ENCODE measurements at places on chromosomes 6 and 20.

DNA sequence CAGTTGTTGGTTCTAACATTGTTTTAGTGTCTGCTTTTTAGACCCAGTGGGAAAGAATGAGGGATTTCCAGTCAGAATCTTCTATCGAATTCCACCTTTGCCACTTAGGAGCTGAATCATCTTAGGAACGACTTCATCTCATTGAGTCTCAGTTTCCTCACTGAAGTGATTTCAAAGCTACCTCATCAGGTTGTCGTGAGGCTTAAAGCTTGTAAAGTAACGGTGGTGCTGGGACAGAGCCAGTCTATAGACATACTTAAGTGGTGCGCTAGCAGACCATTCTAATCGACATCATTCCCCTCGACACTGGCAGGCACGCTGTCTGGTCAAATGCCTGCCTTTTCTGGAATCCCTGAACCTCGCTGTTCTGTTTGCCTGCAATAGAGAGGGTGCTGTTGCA, 55.5 kb downstream of the TMEM170B start:
- DNase-seq = no peak

DNA sequence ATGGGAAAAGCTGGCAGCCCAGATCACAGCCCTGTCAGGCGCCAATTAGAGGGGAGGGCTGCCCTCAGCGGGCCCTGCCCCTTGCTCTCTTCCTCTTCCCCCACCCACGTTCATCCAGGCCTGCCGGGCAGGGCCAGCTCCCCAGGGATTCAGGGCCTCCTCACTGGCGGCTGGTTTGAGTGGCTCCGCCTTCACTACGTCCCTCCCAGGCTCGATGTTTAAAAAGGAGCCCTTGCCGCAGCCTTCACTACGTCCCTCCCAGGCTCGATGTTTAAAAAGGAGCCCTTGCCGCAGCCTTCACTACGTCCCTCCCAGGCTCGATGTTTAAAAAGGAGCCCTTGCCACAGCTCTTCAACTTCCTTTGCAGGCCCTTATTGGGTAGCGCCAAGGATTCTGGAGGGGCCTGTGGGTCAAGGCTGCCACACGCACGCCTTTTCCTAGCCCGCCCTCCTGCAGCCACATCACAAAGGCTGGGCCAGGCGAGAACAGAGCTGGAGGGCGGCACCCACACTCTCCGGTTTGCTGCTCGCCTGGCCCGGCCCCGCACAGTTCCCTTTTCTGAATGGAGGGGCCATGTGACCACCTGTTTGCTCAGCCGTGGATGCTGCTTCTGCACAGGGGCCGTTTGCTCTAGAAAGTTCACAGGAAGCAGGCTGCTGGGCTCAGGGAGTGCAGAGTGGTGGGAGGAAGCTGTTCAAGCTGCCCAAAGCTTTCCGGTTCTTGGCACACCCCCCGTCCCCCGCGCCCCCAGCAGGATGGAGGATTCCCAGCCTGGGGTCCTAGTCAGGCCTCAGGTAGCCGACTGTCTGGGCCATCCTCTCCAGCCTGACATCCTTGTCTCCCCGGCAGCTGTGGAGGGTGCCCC, 1.6 kb downstream of the SLC17A9 start:
- DNase-seq = no peak

DNA sequence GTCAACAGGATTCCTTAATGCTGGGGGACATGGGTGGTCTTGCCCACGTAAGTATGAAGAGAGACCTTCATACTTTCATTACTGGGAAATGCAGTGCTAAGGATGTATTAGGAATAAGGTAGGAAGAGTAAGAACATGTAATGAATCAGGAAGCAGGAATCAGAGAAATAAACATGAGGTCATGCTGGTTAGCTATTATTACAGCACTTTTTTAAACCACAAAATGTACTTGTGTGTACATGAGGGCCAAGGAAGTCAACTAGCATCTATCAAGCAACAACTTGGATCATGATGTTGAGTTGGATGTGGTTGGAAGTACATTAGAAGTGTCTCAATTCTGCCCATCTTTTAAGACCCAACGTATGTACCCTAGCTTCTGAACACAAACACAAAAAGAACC, 63.5 kb upstream of the E2F3 start:
- DNase-seq = no peak

DNA sequence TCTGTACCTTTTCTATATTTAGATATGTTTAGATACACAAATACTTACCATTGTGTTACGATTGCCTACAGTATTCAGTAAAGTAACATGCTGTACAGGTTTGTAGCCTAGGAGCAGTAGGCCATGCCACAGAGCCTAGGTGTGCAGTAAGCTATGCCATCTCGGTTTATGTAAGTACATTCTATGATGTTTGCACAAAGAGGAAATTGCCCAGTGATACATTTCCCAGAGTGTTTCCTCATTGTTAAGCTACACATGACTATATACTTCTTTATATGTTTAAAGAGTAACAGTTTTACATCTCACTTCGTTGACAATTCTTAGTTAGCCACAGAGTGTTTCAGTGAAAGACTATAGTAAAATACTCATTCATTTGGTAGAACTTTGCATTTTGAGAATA, 51.5 kb downstream of the SLC35F1 start:
- DNase-seq = no peak

GRCh38 chr20:48234951-48235350, 449.7 kb upstream of the SULF2 start:
- DNase-seq = no peak

GRCh38 chr6:83068616-83069015, 1.1 kb downstream of the DOP1A start:
- no peak for DNase-seq

DNA sequence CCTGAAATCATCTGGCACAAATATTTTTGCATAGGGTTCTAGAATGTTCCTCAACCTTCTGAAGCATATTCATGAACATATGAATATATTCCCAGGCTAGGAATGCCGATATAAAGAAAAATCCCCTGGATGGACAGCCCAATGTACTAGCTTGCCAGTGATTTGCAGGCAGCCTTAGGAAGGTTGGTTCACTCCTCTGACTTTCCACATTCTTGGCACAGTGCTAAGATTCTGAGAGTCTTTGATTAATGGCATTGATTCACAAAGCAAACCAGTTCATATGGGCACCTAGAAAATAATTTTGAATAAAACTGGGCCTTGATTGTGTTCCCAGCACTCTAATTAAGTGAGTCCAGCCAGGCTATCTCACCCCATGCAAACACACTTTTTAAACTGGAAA, 56.9 kb upstream of the ENPP4 start:
- no peak for DNase-seq

DNA sequence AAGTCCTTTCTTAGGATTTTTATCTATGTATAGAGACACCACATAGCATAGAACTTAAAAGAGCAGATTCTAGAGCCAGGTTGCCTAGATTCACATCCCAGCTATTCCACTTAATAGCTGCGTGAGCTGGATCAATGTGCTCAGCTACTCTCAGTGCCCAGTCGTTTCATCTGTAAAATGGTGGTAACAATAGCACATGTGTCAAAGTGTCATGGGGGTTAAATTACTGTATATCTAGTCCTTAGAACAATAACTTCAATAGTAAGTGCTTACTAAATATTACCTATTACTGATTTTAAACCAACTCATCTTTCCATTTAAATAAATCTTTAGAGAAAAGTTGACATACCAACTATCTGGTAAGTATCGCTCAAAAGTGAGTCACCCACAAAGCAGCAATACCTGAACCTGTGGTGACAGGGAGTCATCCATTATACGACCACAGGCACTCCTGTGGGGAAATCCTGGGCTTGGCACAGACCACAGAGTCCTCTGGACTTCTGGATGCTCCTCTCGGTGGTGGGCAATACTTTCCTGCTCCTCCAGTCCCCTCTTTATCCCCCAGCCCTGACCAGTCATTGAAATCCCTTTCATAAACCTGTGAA, 154.8 kb downstream of the PDSS2 start:
- DNase-seq = no peak

GRCh38 chr6:49563006-49563886, 12.8 kb downstream of the C6orf141 start:
- no peak for DNase-seq

DNA sequence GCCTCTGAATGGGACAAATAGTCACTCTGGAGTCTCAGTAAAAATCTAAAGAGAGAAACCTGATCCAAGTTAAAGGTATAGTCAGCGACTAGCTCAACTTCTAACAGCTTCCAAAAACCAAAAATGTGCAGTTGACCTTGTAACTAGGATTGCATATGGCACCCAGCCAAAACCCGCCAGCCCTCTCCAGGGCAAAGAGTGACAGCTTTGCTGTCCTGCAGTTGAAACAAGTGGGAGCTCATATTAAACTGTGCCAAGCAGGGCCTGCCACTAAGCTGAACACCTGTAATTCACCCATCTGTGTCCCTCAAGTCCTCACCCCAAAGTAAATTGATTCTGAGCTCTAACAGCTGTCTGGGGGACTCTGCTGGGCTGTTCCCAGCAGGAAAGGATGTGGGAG, 695.3 kb downstream of the MAFB start:
- DNase-seq = peak; percentile 36

GRCh38 chr6:159525445-159526025, 167.5 kb downstream of the SOD2 start:
- no peak for DNase-seq

DNA sequence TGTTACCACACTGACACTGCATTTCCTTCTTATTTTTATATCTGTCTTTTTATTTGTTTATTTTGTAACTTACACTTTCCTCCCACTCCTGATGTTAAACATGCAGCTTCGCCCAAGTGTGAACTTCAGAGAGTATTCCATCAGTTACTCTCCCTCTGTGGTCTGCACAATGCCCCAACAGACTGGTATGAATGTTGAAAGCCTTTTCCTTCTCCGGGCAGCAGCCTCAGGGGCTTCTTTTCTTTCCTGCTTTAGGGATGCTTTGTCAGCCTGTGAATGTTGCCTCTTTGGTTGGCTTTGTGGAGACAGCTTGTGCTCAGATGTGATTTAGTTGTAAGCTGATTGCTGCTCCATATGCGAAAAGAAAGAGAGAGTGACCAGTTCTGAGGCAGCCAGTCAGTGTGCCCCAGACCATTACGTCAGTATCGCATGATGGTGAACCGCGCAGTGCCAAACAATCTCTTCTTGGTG, 44.0 kb downstream of the SMPDL3A start:
- no peak for DNase-seq

DNA sequence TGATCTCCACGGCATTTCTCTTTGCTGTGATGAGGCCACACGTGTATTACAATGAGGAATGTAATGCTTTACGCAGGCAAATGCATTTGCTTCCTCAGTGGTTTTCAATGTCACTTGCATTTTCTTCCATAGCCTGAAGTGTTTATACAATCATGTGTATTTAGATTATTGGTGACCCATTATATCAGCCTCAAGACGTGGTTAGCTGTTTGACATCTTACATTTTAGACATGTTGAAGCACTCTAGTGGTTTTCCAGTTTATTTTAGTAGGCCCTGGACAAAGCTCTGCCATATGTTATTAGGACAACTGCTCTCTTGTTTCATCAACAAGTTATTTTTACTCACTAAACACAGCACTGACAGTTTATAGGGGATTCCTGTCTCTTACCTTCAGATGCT, 200.4 kb downstream of the UTRN start:
- no peak for DNase-seq

GRCh38 chr6:155889410-155889809, 433.8 kb upstream of the NOX3 start:
- no peak for DNase-seq

DNA sequence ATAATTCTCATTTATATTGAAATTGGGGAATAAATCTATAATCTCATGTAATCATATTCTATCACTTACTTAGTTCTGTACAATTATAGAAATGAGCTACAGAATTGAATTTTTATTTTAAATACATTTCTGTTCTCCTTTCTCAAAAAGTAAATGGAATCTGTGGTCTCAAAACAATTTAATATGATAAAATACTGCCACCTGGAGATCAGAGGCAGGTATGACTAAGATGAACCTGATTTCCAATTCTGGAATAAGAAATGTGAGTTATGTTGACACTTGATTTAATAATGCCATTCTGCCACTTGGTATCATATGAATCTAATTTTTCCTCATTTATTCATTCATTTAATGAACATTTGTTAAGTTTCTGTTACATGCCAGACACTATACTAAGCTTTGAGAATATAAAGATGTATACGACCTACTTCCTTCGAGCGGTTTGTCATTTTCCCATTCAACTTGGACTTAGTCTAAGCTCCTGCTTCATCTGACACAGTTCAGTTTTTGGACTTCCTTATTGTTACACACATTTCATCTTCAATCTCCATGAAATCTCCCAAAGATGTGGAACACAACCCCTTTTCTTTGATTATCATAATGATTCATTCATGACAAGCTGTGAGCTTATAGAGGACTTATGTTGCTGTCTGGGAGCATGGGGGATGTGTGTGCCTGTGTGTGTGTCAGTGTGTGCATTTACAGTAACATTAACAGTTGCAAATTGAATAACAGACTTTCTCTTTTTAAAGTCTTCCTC, 7.5 kb upstream of the CCDC28A start:
- DNase-seq = no peak

GRCh38 chr6:113873043-113873667, 16.0 kb downstream of the MARCKS start:
- no peak for DNase-seq

DNA sequence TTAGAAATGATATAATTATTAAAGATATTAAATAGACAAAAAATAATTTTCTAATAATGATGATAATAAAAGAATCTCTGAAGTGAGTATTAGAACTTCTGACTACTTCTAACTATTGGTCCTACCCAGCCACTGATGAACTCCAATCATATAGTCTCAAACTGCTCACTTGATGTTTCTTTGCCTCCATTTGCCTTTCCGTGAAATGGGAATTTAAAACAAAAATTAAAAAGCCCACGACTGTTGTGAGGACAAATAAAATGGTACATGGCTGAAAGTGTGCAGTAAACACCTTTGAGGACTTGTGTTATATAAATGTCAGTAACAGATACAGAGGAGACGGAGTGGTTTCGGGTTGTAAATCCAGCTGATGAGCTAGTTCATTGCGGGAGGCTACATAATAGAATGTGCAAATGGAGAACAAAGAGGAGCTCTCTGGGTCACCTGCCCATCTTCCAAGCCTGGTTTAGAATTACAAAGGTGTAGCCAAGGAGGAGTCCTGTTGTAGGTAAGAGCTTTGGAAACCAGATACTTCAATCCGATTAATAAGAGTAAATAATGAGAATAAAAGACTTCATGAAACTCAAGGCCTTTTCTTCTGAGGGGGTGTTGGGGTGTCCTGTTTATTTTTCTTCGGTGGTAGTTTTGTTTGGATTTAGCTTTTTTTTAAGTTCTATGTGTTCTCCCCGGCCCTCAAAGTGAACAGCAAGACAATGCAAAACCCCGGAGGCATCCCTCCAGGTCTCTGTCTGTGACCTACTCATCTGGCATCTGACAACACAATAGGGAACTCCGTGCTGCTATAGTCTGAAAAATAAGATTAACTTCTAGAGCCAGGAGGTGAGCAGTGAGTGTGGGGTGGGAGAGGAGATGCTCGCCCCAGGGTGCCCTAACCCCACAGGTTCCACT, 4.4 kb upstream of the PXDC1 start:
- no peak for DNase-seq

- no peak for DNase-seq
Measured at GRCh38 chr6:143040018-143040417, 20.7 kb upstream of the AIG1 start.

GRCh38 chr20:478010-478948, 15.9 kb upstream of the TBC1D20 start:
- DNase-seq = no peak

GRCh38 chr6:37354526-37355384, 972 bp downstream of the RNF8 start:
- no peak for DNase-seq

GRCh38 chr6:96809119-96809518, 28.2 kb downstream of the GPR63 start:
- no peak for DNase-seq
